Hepatocyte (in vitro differentiated cells): ENCODE measurements at places on chromosomes 12 and 14. TPM values are rescaled to one million over a fixed set of nuclear protein-coding genes. Genes with fewer than 3 reads are reported as not detected.

GRCh38 chr12:127479256-127479655 is 787.7 kb upstream of the TMEM132C start:
- no peak for DNase-seq
- no peaks in the 10 kb centered on the region for H3K4me1 ChIP-seq
- no peak overlapping the region for H3K4me3 ChIP-seq
- H3K36me3 ChIP-seq = no peaks in the 10 kb centered on the region

The JDP2 gene
- 68.9 and 89.0 TPM in 2 replicates for total RNA-seq

DNA sequence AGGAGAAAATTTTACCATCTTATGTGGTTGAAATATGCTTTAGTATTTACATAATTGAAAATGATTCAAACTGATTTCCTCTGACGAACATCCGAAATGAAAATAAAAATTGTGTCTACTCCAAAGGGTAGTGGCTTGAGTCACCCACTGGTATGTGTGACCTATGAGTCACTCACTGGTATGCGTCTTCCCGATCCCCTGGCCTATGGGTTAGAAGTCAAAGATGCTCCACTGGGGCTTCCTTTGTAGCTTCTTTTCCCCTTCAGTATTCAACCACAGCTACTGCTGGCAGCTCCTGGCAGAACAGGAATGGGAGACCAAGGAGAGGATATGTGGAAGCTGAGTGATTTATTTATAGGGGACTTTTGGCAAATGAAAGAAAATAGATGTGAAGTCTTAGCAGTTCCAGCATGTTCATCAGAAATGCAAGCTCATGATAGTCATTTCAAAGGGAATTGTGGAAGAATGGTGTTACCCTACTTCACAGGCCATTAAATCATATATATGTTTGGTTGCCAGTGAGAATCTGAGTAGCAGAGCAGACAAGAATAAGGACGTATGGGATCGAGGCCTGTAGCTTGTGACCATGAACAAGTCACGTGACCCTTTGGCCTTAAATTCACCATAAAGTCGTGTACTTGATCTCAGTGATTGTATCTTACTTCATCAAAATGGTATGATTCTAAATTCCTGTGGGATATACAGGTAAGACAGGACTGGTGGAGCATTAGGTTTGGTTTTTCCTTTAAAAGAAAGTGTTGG is 108.3 kb downstream of the CRADD start:
- H3K4me1 ChIP-seq = peaks cover 44% of the 10 kb centered on the region
- H3K27me3 ChIP-seq = no peaks in the 10 kb centered on the region
- H3K27ac ChIP-seq = peak overlapping the region; percentile 69

DNA sequence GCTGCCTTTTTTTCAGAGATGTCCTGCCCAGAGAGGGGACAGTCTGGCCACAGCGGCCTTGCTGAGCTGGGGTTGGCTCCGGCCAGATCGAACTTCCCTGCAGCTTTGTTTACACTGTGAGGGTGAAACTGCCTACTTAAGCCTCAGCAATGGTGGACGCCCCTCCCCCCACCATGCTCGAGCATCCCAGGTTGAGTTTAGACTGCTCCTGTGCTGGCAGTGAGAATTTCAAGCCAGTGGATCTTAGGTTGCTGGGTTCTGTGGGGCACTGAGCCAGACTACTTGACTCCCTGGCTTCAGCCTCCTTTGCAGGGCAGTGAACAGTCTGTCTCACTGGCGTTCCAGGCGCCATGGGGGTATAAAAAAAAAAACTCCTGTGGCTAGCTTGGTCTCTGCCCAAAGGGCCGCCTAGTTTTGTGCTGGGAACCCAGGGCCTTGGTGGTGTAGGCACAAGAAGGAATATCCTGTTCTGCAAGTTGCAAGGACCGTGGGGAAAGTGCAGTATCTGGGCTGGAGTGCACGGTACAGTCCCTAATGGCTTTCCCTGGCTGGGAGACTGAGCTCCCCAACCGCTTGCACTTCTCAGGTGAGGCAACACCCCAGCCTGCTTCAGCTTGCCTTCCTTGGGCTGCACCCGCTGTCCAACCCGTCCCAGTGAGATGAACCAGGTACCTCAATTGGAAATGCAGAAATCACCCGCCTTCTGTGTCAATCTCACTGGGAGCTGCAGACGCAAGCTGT is 79.1 kb downstream of the LRIG3 start:
- H3K27me3 ChIP-seq = no peaks in the 10 kb centered on the region
- no peaks in the 10 kb centered on the region for H3K36me3 ChIP-seq
- H3K27ac ChIP-seq = no peak overlapping the region
- no peak overlapping the region for H3K4me3 ChIP-seq
- DNase-seq = no peak

DNA sequence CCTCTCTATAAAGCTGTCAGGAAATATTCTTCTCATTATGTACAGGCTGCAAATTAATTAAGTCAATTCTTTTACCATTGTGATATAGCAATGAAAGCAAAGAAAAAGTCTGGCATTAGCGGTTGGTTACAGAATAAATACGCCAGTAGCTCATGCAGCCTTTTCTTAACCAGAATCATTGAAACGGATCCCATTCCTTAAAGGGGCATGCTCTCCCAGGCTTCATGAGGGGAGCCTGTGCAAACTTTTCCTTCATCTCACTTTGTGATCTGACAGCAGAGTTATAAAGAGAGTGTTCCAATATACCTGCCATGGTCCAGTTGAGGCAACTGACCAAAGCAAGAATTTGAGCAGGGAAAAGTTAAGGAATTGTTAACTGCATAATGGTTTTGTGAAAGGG is 337.7 kb downstream of the EMP1 start:
- H3K27ac ChIP-seq = no peak overlapping the region
- no peaks in the 10 kb centered on the region for H3K27me3 ChIP-seq
- no peak for DNase-seq
- H3K4me3 ChIP-seq = no peak overlapping the region
- H3K36me3 ChIP-seq = no peaks in the 10 kb centered on the region

DNA sequence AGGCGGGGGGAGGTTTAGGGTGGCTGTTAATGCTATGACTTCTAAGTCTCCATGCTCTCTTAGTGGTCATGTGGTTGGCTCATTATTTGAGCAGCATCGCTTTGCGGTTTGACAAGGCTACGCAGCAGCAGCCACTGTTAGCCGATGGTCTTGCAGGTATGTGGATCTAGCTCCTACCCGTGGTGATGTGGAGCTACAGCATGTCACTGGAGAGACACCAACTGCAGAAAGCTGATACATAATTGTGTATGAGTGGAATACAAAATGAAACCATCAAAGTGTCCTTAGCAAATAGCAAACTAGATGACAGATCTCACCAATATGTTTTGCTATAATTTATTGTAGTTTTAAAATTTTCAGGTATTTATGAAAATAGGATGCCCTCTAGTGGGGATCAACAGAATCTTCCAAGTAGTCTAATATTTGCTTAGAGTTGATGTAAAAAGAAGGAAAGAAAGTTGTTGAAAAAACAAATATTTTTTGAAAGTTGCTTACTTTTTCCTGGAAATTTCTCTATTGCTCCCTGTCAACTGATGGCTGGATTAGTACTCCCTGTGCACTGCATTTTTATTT is 94.9 kb downstream of the NAV3 start:
- H3K36me3 ChIP-seq = no peaks in the 10 kb centered on the region
- no peak overlapping the region for H3K4me3 ChIP-seq
- peaks cover 5% of the 10 kb centered on the region for H3K4me1 ChIP-seq
- H3K27me3 ChIP-seq = no peaks in the 10 kb centered on the region

DNA sequence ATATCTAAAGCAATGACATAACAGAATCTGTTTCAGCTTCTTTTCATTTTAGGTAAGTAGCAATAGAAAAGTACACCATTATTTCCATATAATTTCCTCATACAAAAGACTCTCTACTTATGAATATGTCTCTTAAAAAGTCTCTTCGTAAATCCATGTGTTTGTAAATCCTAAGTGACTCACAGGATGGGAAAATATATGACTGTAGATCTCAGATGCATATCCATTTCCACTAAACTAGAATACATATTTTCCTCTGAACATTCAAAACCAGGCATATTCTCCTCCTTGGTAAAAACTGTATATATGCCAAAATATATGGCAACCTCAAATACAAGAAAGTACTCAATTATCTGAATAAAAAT is 93.6 kb downstream of the TXNDC16 start:
- H3K27ac ChIP-seq = peak overlapping the region; percentile 86
- H3K36me3 ChIP-seq = no peaks in the 10 kb centered on the region
- no peak for DNase-seq

DNA sequence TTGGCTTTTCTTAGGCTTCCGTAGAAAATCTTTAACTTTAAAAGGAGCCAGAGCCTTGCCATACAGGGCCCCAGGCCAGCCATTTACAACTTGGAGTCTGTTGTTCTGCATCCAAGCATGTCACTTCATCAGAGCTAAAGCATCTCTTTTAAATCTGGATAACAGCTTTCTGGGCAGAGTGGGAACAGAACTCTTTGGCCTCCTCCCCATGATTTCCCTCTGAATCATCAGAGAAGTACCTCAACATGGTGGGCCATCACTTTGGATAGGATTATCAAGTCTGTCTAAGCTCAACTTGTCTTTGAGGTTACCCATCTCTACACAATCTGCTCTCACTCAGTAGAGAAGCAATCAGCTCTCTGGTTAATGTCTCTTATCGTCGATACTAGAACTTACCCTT is 170.9 kb downstream of the SLC6A15 start:
- no peak overlapping the region for H3K4me3 ChIP-seq
- DNase-seq = peak; percentile 10
- H3K36me3 ChIP-seq = no peaks in the 10 kb centered on the region
- no peaks in the 10 kb centered on the region for H3K27me3 ChIP-seq
- H3K4me1 ChIP-seq = no peaks in the 10 kb centered on the region

GRCh38 chr12:45705404-45705803 is 24.1 kb upstream of the ARID2 start:
- H3K4me3 ChIP-seq = no peak overlapping the region
- H3K27ac ChIP-seq = no peak overlapping the region
- H3K27me3 ChIP-seq = no peaks in the 10 kb centered on the region
- no peaks in the 10 kb centered on the region for H3K36me3 ChIP-seq

The CCDC197 gene
- not detected in 2 replicates for total RNA-seq
